ENCODE measurements at places on chromosomes 2 and 18. TPM values are rescaled to one million over a fixed set of nuclear protein-coding genes. Genes with fewer than 3 reads are reported as not detected.

PROKR1 gene
- total RNA-seq: not detected

RAB17 gene
- total RNA-seq: 0.23 TPM

GAD1 gene
- total RNA-seq: 0.76 TPM

FAP gene
- 0.15 TPM for total RNA-seq

CABYR gene
- total RNA-seq: 15.4 TPM

MSTN gene
- total RNA-seq: not detected

ALK gene
- not detected for total RNA-seq

RTP5 gene
- total RNA-seq: not detected

POTEI gene
- total RNA-seq: not detected

SLC9A4 gene
- not detected for total RNA-seq

IL36A gene
- not detected for total RNA-seq

AOX1 gene
- total RNA-seq: 4.7 TPM

DYNAP gene
- total RNA-seq: not detected

DUSP2 gene
- total RNA-seq: 0.41 TPM

PAX3 gene
- total RNA-seq: not detected

NHEJ1 gene
- 15.2 TPM for total RNA-seq

CCDC150 gene
- total RNA-seq: 8.2 TPM
